ENCODE measurements at places on chromosomes 2 and 18. TPM values are rescaled to one million over a fixed set of nuclear protein-coding genes. Genes with fewer than 3 reads are reported as not detected.

- H3K4me1 ChIP-seq, result no peaks in the 10 kb centered on the region
- no peaks in the 10 kb centered on the region for H3K36me3 ChIP-seq
- H3K27ac ChIP-seq, result no peak overlapping the region
- H3K27me3 ChIP-seq, result no peaks in the 10 kb centered on the region
Measured at GRCh38 chr2:6909431-6910385, 7.5 kb upstream of the RNF144A start.

DNA sequence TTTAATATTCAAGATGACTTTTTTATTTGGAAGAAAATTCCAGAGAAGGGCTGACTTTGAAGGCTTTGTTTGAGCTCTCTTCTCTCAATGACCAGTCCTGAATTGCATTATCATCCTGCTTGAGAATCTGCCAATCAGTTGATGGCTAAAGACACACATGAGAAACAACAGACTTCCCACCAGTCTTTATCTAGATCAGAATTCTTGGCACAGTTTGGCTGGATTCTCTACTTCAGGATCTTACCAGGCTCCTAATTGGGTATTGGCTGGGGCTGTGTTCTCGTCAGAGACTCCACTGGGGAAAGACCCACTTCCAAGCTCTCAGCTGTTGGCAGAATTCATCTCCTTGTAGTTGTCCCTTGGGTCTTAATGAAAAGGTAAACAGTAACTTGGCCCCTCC, 86.0 kb downstream of the WDSUB1 start:
- no peaks in the 10 kb centered on the region for H3K27me3 ChIP-seq
- H3K36me3 ChIP-seq, result peaks cover 19% of the 10 kb centered on the region
- DNase-seq, result no peak
- H3K4me3 ChIP-seq, result no peak overlapping the region

- no peaks in the 10 kb centered on the region for H3K36me3 ChIP-seq
- H3K4me3 ChIP-seq, result no peak overlapping the region
- no peaks in the 10 kb centered on the region for H3K27me3 ChIP-seq
Measured at GRCh38 chr2:68290901-68291300, 28.8 kb downstream of the CNRIP1 start.

GRCh38 chr2:120963997-120964705, 228.5 kb downstream of the GLI2 start:
- H3K4me3 ChIP-seq, result no peak overlapping the region
- H3K27ac ChIP-seq, result no peak overlapping the region
- H3K27me3 ChIP-seq, result no peaks in the 10 kb centered on the region
- peaks cover 5% of the 10 kb centered on the region for H3K4me1 ChIP-seq
- peak; percentile 3 for DNase-seq
- no peaks in the 10 kb centered on the region for H3K36me3 ChIP-seq

DNA sequence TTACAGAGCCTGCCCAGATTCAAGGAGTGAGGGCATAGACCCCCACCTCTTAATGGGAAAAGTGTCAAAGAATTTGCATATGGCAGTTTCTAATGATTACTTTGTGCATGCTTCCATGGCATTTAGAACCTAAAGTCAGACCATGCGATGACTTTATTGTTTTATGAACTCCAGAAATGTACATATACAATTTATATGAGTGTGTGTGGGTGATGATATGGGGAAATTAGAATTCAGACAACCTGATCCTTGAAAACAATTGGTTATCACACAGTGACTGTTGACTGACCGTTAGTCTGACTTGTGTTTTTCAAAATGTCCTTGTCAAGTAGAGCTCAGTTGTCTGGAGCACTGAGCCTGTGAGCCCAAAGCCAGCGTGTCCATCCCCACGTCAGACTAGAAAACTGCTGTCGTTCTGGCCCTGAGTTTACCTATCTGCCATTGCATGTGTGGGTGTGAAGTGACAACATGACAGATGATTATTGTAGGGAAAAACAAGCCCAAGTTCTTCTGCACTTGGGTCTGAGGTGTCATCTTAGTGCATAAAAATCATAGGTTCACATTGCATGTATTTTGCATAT, 128.4 kb downstream of the MYO3B start:
- peaks cover 3% of the 10 kb centered on the region for H3K4me1 ChIP-seq
- peaks cover 2% of the 10 kb centered on the region for H3K27me3 ChIP-seq
- no peak overlapping the region for H3K27ac ChIP-seq
- H3K4me3 ChIP-seq, result no peak overlapping the region
- no peak for DNase-seq

DNA sequence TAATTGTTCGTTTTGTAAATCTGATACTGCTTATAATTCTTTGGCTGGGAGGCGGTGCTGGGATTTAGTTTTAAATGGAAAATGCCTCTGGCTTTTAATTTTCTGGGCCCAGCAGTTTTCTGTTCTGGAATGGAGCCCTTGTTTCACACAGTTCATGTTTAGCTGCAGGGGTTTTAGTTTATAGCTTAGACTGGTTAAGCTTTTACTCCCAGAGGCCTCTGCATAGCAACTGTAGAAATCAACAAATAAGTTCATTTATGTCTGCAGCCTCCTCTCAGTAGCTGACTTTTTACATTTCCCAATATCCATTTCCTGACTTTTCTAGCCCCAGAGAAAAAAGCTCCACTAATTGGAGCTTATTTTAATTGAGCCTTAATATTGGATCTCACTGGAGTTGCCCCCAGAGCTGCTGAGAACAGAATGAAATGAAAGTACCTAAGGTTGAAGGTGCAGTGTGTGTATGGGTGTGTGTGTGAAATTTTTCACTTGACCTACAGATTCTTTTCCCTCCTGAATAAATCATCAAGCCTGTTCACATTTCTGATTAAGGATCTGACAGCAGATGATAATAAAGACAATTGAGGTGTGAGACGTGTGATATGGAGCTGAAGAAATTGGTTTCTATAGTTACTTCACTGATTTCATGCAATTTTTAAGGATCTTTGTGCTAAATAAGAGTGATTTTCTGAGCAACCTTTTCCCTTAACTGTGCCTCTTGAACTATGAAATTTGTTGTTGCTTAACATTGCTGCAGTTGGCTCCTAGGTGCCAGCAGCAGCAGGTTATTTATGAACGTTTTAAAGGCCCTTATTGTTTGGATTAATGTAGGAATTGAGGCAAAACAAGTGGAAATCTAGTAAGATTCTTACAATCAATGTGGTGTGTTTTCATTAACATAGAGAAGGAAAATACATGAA, 109.6 kb downstream of the TAF4B start:
- H3K4me3 ChIP-seq, result no peak overlapping the region
- H3K27ac ChIP-seq, result no peak overlapping the region
- no peaks in the 10 kb centered on the region for H3K27me3 ChIP-seq
- no peak for DNase-seq

DNA sequence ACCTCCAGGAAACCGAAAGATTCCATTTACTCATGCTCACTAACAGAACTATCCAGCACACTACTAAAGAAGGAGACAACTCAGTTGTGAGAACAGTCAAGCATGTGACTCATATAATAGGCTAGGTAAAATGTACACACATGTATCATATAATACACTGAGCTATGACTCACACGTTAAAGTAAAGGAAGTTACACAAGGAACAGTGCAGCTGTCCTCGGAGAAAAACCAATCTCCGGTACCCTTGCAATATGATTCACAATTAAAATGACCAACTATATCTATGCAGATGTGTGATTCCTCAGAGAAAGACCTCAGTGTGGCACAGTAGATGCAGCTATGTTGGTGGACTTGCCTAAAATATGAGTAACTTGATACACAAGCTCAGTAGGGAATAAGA, 76.5 kb downstream of the STRN start:
- H3K27me3 ChIP-seq, result no peaks in the 10 kb centered on the region
- H3K27ac ChIP-seq, result no peak overlapping the region
- peaks cover 33% of the 10 kb centered on the region for H3K36me3 ChIP-seq
- no peaks in the 10 kb centered on the region for H3K4me1 ChIP-seq

DNA sequence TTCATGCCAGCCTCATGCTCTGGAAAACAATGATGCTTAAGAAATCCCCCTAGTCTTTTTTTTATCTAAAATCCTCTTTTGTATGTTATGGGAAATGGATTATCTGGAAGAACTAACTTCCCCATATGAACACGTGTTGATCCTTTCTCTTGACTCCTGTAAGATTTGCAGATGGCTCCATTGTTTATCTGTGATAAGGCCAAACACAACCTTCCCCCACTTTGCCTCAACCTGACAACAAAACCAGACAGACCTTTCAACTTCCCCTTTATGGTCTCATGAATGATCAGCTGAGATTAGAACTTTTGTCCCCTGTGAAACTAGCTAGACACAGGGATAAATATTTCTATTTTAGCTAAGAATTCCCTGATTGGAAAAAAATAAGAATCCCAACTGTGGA, 828.0 kb upstream of the CDH2 start:
- H3K27me3 ChIP-seq, result no peaks in the 10 kb centered on the region
- H3K27ac ChIP-seq, result no peak overlapping the region
- no peaks in the 10 kb centered on the region for H3K4me1 ChIP-seq
- no peak overlapping the region for H3K4me3 ChIP-seq

DNA sequence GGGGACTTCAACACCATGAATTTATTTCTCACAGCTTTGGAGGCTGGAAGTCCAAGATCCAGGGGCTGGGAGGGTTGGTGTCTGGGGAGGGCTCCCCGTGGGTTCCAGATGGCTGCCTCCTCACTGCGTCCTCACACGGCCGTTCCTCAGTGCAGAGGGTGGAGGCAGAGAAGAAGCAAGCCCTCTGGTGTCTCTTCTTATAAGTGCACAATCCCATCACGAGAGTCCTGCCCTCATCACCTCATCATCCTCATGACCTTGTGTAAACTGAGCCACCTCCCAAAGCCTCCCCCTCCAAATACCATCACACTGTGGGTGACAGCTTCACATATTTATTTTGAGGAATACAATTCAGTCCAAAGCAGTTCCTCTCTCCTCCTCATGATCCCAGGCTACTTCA, 26.3 kb downstream of the TMEM163 start:
- no peak overlapping the region for H3K27ac ChIP-seq
- H3K27me3 ChIP-seq, result no peaks in the 10 kb centered on the region
- no peaks in the 10 kb centered on the region for H3K36me3 ChIP-seq
- no peak overlapping the region for H3K4me3 ChIP-seq
- DNase-seq, result no peak

DNA sequence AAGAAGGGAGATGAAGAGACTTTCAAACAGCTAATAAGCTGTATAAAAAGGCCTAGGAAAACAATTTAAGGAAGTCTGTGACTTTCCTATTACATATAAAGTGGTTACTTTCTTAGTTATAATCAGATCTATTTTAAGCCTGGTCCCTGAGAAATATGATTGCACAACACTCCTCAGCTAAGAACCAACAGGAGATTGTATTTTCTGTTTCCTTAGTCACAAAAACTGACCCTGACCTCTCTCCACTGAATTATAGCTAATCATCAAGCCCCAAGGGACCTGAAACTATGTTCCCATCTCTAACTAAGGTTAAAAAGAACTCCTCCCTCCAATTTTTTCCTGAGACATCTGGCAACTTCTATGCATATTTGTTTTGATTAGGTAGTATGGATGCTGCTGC, 106.9 kb downstream of the ROCK1 start:
- no peak for DNase-seq
- no peak overlapping the region for H3K4me3 ChIP-seq
- no peaks in the 10 kb centered on the region for H3K4me1 ChIP-seq
- H3K27ac ChIP-seq, result no peak overlapping the region
- H3K27me3 ChIP-seq, result no peaks in the 10 kb centered on the region

GRCh38 chr18:45571714-45572113, 43.6 kb upstream of the SLC14A2 start:
- peaks cover 14% of the 10 kb centered on the region for H3K4me1 ChIP-seq
- no peaks in the 10 kb centered on the region for H3K36me3 ChIP-seq
- H3K27ac ChIP-seq, result no peak overlapping the region
- no peaks in the 10 kb centered on the region for H3K27me3 ChIP-seq

- H3K4me1 ChIP-seq, result no peaks in the 10 kb centered on the region
- no peak overlapping the region for H3K27ac ChIP-seq
- no peaks in the 10 kb centered on the region for H3K36me3 ChIP-seq
- no peaks in the 10 kb centered on the region for H3K27me3 ChIP-seq
Measured at GRCh38 chr2:69992310-69993047, 31.0 kb upstream of the ASPRV1 start.

DNA sequence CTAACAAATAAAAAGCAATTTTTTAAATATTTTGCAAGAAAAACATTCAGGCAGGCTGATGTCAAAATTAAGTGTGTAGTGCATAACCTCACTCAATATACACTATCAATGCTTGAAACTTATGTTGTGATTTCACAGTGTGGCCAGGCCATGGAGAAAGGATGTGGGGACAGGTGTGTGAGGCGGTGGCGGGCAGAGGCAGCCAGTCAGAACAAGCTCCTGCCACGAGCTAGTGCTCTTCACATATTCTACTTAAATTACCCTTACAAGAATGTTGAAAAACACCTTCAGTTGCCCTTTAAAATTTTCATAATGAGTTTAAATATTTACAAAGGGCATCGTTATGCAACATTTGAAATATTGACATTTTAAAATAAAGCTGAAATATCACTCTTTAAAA, 43.2 kb downstream of the CYB5A start:
- H3K27me3 ChIP-seq, result no peaks in the 10 kb centered on the region
- DNase-seq, result no peak
- H3K4me1 ChIP-seq, result peaks cover 19% of the 10 kb centered on the region
- H3K36me3 ChIP-seq, result no peaks in the 10 kb centered on the region

DNA sequence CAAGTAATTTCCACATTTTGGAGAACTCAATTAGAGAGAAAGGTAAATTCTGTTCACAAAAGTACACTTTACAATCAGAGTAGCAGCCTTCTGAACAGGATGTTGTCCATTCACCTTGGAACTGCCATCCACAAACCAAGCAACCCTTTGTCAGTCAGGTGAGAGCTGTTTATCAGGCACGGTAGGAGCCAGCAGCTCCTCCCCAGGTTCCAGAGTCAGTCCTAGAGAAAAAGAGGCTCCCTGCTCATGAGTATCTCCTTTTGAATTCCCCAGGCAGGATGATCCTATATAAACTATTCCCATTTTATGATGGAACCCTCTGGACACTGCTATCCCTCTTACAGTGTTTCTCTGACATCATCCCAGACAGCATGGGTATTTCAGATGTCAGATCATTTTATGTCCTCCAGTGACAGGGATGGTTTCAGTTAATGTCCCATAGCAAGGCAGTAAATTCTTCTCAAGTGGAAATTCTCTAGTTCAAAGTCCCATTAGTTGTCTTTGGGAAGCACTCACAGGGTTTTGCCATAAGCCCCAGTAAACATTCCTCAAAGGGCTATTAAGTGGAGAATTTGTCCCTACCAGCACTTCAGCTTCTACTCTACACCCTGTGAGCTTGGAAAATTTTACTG, 34.5 kb upstream of the CSRNP3 start:
- no peaks in the 10 kb centered on the region for H3K27me3 ChIP-seq
- no peak overlapping the region for H3K27ac ChIP-seq
- H3K4me3 ChIP-seq, result no peak overlapping the region
- no peak for DNase-seq
- H3K36me3 ChIP-seq, result no peaks in the 10 kb centered on the region

- no peaks in the 10 kb centered on the region for H3K36me3 ChIP-seq
- no peaks in the 10 kb centered on the region for H3K4me1 ChIP-seq
- H3K27me3 ChIP-seq, result peaks cover 3% of the 10 kb centered on the region
- H3K4me3 ChIP-seq, result no peak overlapping the region
Measured at GRCh38 chr2:143258126-143258892, 129.1 kb downstream of the ARHGAP15 start.

- DNase-seq, result no peak
- no peak overlapping the region for H3K27ac ChIP-seq
- H3K27me3 ChIP-seq, result no peaks in the 10 kb centered on the region
- H3K36me3 ChIP-seq, result no peaks in the 10 kb centered on the region
- no peaks in the 10 kb centered on the region for H3K4me1 ChIP-seq
- no peak overlapping the region for H3K4me3 ChIP-seq
Measured at GRCh38 chr2:3319134-3319533, 58.5 kb downstream of the EIPR1 start.

Gene XRCC5
- 150 TPM for total RNA-seq

Gene RMND5A
- 63.4 TPM for total RNA-seq

Gene TCF7L1
- 1.5 TPM for total RNA-seq

Gene OTX1
- 0.14 TPM for total RNA-seq

Gene FOXI3
- total RNA-seq, result not detected

Gene DQX1
- total RNA-seq, result 1.1 TPM

Gene CCDC178
- total RNA-seq, result not detected

Gene UPP2
- not detected for total RNA-seq

Gene VAPA
- total RNA-seq, result 138 TPM

Gene CDH19
- not detected for total RNA-seq

Gene CNGA3
- 0.04 TPM for total RNA-seq

Gene STON1
- 9.5 TPM for total RNA-seq
